ENCODE measurements at places on chromosomes 4 and X. TPM values are rescaled to one million over a fixed set of nuclear protein-coding genes. Genes with fewer than 3 reads are reported as not detected.

Gene AFP
- 0.14 TPM for polyA plus RNA-seq

Gene DMD
- polyA plus RNA-seq = 20.7 TPM

Gene PSAPL1
- polyA plus RNA-seq = not detected

Gene SYP
- 240 TPM for polyA plus RNA-seq

Gene CT83
- polyA plus RNA-seq = not detected

Gene DACH2
- 20.6 TPM for polyA plus RNA-seq

Gene GPR173
- polyA plus RNA-seq = 26.9 TPM
